Large intestine (tissue), 12 donors: ENCODE measurements at places on chromosomes 2 and 18. TPM values are rescaled to one million over a fixed set of nuclear protein-coding genes. Genes with fewer than 3 reads are reported as not detected.

Gene WIPF1
- polyA plus RNA-seq: 56.2 TPM

Gene UGT1A4
- polyA plus RNA-seq: 0.04 TPM

Gene KCNG2
- 0.46 TPM for polyA plus RNA-seq

Gene FSHR
- polyA plus RNA-seq: not detected

GRCh38 chr2:12555012-12555645 is 161.6 kb upstream of the TRIB2 start:
- no peak overlapping the region for H3K27ac ChIP-seq
- no peaks in the 10 kb centered on the region for H3K27me3 ChIP-seq
- H3K36me3 ChIP-seq: no peaks in the 10 kb centered on the region
- no peak overlapping the region for H3K4me3 ChIP-seq
- DNase-seq: no peak
- no peaks in the 10 kb centered on the region for H3K4me1 ChIP-seq

GRCh38 chr2:106142683-106143082 is 51.4 kb downstream of the UXS1 start:
- no peak overlapping the region for H3K27ac ChIP-seq
- no peaks in the 10 kb centered on the region for H3K27me3 ChIP-seq
- peaks cover 19% of the 10 kb centered on the region for H3K4me1 ChIP-seq

GRCh38 chr18:49572611-49573345 is 10.9 kb downstream of the LIPG start:
- H3K27me3 ChIP-seq: no peaks in the 10 kb centered on the region
- no peak overlapping the region for H3K4me3 ChIP-seq
- H3K36me3 ChIP-seq: peaks cover 59% of the 10 kb centered on the region
- no peak overlapping the region for H3K27ac ChIP-seq
- peaks cover 5% of the 10 kb centered on the region for H3K4me1 ChIP-seq

DNA sequence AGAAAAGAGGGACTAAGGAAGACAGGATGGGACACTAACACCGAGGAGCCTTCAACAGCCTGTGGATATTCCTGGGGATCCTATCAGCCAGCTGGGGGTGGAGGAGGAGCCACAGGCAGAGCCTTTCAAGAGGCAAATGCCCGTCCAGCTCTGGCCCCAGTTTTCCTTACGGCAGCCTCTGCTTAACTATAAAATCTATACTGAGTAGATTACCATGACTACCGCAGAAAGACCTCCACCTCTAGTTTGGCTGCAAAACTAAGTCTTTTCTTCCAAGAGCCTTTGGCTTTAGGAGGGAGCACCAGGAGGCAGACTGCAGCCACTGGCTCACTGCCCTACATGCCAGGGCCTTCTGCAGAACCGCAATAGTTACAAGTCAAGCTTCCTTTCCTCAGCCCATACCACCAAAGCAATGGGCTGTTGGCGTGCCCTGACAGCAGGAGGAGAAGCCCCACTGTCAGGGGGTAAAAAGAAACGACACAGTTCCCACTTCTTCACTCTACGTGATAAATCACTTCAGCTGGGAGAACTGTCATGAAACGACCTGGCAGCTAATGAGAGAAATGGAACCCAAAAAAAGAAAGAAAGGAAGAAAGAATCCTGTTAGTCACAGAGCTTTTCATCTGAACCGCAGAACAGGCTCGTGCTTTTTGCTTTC is 25.1 kb upstream of the CREB1 start:
- no peak overlapping the region for H3K27ac ChIP-seq
- H3K36me3 ChIP-seq: no peaks in the 10 kb centered on the region
- no peak overlapping the region for H3K4me3 ChIP-seq
- DNase-seq: no peak

DNA sequence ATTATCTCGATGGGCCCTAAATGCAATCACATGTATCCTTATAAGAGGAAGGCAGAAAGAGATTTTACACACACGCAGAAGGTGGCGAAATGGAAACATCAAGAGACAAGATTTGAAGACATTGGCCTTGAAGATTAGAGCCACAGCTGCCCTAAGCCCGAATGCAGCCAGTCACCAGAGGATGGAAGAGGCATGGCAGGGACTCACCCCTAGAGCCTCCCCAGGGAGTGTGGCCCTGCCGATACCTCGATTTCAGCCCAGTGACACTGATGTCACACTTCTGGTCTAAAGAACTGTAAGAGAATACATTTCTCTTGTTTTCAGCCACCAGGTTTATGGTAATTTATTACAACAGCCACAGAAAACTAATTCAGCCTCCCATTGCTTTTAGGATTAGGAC is 17.4 kb downstream of the TTC39C start:
- H3K4me3 ChIP-seq: no peak overlapping the region
- H3K4me1 ChIP-seq: peaks cover 14% of the 10 kb centered on the region
- DNase-seq: no peak
- H3K27me3 ChIP-seq: no peaks in the 10 kb centered on the region
- H3K27ac ChIP-seq: no peak overlapping the region

DNA sequence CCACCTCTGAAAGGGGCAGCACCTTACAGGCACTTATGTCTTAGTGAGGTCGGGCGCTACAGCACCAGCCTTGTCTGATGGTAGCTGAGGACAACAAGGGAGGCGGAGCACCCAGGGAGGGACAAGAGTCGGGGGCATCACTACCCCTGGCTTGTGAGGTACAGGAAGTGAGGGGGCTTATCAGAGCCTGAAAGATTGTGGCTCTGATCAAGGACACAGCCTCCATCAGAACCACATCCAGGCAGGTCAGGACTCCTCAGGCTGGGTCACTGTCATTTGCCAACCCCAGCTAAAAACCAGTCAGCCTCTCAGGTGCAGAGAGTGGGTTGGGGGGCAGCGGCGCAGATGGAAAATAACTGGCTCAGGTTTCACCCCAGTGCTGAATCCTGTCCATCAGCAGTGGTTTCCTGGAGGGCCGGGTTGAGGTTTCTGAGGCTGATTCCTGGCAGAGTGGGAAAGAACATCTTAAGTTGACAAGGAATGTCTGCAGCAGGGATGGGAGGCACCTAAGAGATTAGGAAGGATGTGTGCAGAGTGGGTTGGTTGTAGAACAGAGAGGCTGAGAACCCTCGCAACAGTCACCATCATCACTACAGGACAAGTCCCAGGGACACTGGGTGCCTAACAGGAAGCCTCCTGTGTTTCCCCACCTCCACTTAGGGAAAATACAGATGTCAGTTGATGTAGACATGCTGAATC is 45.3 kb downstream of the FBLN7 start:
- no peak overlapping the region for H3K27ac ChIP-seq
- no peaks in the 10 kb centered on the region for H3K4me1 ChIP-seq
- no peak for DNase-seq
- no peak overlapping the region for H3K4me3 ChIP-seq
- H3K27me3 ChIP-seq: peaks cover 27% of the 10 kb centered on the region

GRCh38 chr2:150695451-150696135 is 208.1 kb upstream of the RND3 start:
- no peaks in the 10 kb centered on the region for H3K27me3 ChIP-seq
- no peak overlapping the region for H3K27ac ChIP-seq
- no peak overlapping the region for H3K4me3 ChIP-seq
- no peaks in the 10 kb centered on the region for H3K36me3 ChIP-seq
- DNase-seq: no peak
- no peaks in the 10 kb centered on the region for H3K4me1 ChIP-seq

GRCh38 chr2:68417926-68418325 is 49.2 kb downstream of the FBXO48 start:
- H3K27me3 ChIP-seq: no peaks in the 10 kb centered on the region
- H3K27ac ChIP-seq: no peak overlapping the region
- no peak for DNase-seq
- H3K36me3 ChIP-seq: no peaks in the 10 kb centered on the region
- H3K4me1 ChIP-seq: no peaks in the 10 kb centered on the region

DNA sequence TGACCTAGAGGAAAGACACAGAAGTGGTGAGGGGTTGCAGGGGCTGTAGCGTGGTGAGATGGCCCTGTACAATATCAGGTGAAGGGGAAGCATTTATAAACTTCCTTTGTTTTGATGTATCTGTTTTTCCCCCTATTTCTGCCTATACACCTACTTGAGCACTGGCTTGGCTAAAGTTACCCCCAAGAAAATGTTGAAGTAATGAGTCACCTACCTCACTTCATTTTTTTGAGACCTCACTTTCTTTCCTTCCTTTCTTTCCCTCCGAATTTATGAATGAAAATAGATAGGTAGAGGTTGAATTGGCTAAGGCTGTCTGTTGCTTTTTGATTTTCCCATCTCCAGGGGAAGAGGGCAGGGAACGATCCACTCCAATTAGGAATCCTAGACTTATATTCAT is 231.1 kb upstream of the EPAS1 start:
- no peaks in the 10 kb centered on the region for H3K4me1 ChIP-seq
- no peak for DNase-seq
- no peaks in the 10 kb centered on the region for H3K27me3 ChIP-seq
- H3K27ac ChIP-seq: no peak overlapping the region
- H3K4me3 ChIP-seq: no peak overlapping the region

DNA sequence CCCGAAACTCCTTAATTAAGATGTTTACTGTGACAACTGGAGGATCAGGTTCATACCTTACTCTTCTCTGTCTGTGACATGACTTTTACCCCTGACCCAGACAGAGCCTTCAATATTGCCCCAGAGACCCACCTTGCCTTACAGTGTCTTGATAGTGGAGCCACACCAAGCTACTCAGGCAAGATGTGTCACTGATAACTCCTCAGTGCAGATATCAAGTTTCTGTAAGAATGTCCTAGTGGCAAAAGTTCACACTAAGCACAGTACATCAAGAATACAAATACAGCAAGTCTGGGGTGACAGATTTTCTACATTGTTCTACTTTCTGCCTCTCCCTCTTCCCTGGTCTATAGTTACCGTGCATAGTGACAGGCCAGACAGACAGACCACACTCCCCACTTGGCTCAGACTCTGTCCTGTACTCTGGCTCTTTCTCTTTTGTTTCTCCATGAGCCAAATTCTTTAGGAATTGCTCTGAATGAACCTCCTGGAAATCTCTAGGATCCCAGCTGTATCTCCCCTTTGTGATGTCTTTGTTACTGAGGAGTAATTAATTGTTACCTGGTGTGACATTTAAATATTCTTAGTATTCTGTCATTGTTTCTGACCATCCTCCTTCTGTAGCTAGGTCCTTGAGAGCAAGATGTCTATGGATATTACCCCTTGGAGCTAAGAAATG is 24.1 kb upstream of the APOB start:
- peak overlapping the region; percentile 44 for H3K27ac ChIP-seq
- peak; percentile 21 for DNase-seq
- H3K4me3 ChIP-seq: no peak overlapping the region
- no peaks in the 10 kb centered on the region for H3K27me3 ChIP-seq

DNA sequence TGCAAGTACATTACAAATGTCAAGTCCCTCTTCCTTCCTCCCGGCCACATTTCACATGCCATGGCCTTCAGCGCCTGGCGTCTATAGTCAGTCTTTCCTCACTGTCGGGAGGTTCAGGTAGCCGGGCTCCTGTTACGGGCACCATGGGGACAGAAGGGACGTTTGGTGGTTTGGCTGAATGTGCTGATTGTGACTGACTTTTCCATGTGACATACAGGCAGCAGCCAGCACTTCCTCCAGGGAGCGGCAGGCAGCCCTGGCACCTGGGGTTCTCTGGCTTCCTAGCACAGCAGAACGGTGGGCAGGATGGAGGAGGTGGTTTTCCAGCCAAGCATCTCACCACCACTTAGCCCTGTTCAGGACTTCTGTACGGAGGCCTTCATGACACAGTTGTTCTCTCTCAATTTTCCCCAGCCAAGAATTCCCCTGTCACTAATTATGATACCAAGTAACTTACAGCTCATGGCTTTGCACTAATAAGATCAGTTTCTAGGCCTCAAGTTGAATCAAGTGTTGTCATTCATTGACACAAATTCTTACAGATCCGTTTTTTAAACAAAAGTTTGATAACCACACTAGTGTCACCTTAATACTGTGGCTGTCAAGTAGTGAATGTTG is 83.9 kb upstream of the REV1 start:
- H3K27me3 ChIP-seq: no peaks in the 10 kb centered on the region
- no peak overlapping the region for H3K27ac ChIP-seq
- no peak for DNase-seq
- H3K36me3 ChIP-seq: no peaks in the 10 kb centered on the region
- peaks cover 9% of the 10 kb centered on the region for H3K4me1 ChIP-seq
